GM18507 (cell line): ENCODE measurements at places on chromosomes 5 and 9.
A peak's percentile ranks its signal among the peaks of the same experiment; 100 is the strongest.

GRCh38 chr9:133880851-133881661 is 111.1 kb downstream of the VAV2 start:
- DNase-seq: no peak

GRCh38 chr9:120567874-120568273 is 12.1 kb downstream of the CDK5RAP2 start:
- DNase-seq: no peak

DNA sequence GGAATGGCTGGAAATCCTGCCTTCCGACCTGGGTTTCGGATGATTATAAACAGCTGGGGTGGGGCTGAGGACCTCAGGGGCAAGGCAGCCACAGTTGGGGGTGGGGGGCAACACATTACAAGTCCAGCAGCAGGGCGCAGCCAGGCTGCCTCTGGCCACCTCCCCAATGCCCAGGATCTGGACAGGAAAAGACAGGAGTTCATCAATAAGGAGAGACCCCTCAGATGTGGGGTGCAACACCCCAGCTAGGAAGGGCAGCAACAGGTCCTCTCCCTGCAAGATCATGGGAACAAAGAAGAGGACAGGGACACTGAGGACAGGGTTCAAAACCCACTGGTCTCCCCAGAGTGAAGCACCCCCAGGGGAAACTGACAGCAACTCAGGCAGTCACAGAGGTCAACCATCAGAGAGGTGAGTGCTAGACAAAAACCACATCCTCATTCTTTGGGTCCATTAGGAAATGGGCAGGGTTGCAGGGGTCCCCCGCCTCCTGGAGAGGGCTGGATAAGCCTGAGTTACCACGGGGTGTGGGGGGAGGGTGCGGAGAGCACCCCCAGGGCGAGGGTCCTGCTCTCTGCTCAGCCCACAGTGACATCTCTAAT is 33.5 kb downstream of the SEMA4D start:
- DNase-seq: peak; percentile 47

- no peak for DNase-seq
These were observed 35.0 kb upstream of the SLC6A3 start for GRCh38 chr5:1480217-1480616.

GRCh38 chr5:158541536-158542297 is 558.0 kb downstream of the EBF1 start:
- no peak for DNase-seq

DNA sequence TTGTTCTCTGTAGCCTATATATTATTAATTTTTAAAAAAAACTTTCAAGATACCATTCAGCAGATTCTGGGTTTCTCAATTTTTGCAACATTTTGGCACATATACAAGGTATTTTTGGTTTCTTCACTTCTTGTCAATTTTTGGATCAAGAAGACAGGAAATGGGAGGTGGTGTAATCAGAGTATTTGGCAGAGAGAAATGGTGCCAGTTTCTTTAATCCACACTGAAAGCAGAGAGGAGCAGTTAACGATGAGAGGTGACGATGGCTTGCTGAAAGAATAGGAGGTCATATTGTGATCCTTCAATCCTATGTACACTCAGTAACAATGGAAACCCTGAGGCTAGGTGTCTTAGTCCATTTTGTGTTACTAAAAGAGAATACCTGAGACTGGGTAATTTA is 16.4 kb downstream of the NNT start:
- DNase-seq: no peak

DNA sequence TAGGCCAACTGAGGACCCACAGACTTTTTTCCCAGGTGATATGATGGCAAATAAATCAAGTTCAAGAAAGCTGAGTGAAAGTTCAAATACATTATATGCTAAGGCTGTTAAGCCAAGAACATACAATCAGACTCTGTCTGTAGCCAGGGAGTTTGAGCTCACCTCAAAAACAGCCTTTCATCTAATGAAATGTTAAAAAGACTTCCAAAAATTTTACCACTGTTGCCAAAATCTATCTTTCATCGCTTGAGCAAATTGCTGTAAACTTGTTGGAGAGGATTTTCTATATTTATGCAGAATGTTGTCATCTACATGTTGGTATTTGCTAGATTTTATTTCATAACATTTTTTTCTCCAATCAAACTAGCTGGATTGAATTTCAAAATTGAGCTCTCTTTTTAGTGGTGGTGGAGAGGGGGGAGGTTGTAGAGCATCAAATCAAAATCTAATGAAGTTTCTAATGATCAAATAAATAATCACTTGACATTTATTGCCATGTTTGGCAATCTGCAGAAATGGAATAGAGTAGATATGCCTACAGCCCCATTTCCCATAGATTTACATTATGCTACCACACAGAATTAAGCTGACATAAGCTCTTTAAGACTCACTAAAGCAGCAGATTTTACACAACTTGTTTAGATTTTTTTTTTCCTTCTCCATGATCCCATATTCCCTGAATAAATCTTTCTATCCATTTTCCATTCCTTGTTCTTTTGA is 828.9 kb upstream of the ZNF608 start:
- DNase-seq: no peak

DNA sequence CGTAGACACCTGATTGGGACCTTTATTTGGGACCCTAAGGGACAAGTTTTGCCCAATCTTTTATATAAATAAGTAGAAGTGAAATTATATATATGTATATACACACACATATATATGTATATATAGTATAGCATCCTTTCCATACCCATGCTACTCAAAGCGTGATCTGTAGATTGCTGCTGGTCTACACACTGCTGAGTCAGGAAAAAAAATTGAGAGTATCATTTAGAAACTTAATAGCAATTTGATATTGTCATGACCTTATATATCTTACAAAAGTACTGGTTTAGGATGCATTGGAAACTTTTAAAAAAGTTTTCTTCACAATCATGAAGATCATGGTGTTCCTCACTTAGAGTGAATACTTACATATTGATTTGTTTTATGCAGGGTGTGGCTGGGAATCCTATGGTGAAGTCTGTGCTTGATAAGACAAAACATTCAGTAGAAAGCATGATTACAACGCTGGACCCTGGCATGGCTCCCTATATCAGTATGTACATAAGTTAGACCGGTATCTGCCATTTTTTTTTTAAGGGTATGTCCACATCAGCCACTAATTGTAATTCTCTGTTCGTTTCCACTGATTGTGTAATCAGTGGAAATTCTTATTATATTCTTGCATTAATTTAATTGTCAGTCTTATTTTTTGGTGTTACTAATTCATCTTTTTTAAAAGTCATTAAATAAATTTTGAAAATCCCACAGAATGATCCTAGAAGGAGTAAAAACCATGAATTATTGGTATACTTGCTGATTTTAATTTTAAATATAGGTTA is 12.7 kb downstream of the PRRC1 start:
- DNase-seq: no peak

- DNase-seq: no peak
These were observed 509.5 kb upstream of the PAPPA start for GRCh38 chr9:115643948-115644727.

GRCh38 chr5:51452562-51452961 is 69.3 kb downstream of the ISL1 start:
- no peak for DNase-seq

DNA sequence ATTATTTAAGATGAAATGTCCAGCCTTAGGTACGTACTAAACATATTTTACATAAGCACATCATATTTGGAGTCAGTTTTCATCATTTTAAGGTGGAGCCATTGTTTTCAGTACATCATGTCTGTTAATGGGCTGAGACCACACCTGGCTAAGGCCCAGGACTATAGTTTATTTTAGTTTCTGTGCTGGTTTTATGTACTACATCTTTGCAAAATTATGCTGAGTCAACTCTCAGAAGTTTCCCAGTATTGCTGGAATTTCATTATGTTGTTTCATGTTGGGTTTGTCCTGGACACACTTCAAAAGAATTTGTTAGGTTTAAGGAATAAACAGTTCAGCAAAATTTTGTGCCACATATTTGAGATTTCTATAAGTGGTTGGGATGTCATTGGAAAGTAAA is 171.2 kb downstream of the CCDC171 start:
- no peak for DNase-seq

GRCh38 chr5:35164860-35165542 is 65.3 kb downstream of the PRLR start:
- DNase-seq: no peak

DNA sequence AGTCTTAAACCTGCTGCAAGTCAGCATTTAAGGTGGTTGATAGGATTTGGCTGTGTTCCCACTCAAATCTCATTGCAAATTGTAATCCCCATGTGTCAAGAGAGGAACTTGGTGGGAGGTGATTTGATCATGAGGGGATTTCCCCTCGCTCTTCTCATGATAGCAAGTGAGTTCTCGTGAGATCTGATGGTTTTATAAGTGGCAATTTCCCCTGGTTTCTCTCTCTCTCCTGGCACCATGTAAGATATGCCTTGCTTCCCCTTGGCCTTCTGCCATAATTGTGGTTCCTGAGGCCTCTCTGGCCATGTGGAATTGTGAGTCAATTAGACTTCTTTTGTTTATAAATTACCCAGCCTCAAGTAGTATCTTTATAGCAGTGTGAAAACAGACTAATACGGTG is 84.3 kb upstream of the SMC2 start:
- DNase-seq: no peak

GRCh38 chr5:1100664-1101574 is 10.9 kb downstream of the SLC12A7 start:
- DNase-seq: no peak

GRCh38 chr5:16889972-16890519 is 46.0 kb downstream of the MYO10 start:
- no peak for DNase-seq

GRCh38 chr5:176458904-176459561 is 10.8 kb downstream of the FAF2 start:
- DNase-seq: no peak

- no peak for DNase-seq
These were observed 10.4 kb upstream of the RXRA start for GRCh38 chr9:134315716-134316448.

DNA sequence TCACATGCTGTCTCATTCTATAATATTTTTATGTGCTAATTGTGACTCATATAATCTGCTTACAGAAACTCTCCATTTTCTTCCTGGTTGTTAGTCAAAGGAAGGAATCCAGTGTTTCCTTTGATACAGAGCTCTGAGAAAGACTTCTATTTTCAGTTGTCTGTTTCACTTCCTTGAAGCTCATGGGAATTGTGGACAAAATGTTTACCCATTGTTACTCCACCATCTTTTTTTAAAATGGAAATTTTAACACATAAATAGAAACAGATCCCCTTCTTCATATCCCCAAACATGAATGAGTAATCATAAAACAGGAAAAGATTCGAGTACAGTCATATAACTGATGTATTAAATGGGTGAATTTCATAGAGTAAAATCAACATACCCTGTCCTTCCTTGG is 42.0 kb upstream of the KCNN2 start:
- no peak for DNase-seq

- DNase-seq: no peak
These were observed 357.8 kb upstream of the CCNG1 start for GRCh38 chr5:163079618-163080017.

DNA sequence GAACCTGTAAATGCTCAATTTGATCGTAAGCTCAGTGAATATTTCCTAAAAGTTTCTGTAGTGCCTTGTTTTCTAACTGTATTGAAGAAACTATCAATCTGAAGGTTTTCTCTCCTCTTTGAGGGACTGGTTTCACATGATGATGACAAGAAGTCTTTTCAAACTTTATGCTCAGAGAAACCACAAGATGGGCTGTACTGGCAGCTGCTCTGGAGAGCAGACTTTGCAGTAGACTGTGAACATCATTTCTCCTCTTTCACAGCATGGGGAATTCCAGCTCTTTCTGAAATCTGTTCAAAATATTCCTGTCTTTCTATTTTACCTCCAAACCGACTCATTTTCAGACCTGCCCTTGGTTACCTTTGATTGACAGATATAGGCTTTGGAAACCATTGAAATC is 194.4 kb downstream of the IZUMO3 start:
- DNase-seq: no peak

GRCh38 chr9:129626079-129626624 is at the start of gene NTMT1:
TSS of gene NTMT1 (plus strand) at chr9:129626163. CDS start at chr9:129632704, 6,541 bp downstream.
- DNase-seq: peak; percentile 85

DNA sequence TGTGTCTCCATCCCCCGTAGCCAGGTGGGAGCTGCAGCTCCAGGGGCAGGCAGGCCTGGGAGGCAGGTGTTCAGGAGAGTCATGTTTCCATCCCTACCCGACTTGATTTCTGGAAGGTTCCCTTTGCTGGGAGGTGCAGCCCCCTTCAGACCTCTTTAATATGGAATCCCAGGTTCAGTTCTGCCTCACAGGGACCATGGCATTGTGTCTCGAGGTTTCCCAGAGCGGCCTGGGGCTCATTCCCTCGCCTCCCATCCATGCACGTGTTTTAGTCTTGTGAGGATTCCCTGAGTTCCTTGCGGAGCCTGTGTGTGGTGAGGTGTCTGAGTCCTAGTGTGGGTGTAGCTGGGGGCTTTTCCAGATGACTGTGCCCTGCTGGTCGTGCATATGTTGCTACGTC is 16.5 kb upstream of the AHRR start:
- no peak for DNase-seq

DNA sequence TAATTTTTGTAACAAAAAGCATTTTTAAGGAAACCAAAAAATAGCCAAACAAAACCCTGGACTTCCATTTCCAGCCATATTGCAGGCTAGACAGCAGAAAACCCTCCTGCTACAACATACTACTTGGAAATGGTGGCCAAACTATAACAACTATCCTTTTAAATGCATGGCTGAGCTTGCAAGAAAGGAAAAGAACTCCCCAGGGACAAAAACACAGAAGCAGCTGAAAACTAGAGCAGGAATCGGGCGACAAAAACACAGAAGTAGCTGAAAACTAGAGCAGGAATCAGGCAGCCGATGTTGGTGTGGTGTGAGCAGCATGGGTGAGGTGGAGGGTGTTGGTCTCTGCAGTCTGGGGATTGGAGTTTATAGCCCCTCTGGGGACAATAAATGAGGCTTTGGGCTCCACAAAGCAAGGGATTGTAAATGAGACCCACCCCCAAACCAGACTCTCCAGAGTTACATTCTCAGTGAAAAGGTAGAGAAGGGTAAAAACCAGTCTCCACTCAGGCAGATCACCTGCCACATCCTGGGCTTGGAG is 95.2 kb downstream of the C9orf50 start:
- no peak for DNase-seq

GRCh38 chr5:72271702-72272101 is 48.3 kb downstream of the MRPS27 start:
- no peak for DNase-seq

- no peak for DNase-seq
These were observed 106.3 kb downstream of the DMXL1 start for GRCh38 chr5:119177226-119177625.

DNA sequence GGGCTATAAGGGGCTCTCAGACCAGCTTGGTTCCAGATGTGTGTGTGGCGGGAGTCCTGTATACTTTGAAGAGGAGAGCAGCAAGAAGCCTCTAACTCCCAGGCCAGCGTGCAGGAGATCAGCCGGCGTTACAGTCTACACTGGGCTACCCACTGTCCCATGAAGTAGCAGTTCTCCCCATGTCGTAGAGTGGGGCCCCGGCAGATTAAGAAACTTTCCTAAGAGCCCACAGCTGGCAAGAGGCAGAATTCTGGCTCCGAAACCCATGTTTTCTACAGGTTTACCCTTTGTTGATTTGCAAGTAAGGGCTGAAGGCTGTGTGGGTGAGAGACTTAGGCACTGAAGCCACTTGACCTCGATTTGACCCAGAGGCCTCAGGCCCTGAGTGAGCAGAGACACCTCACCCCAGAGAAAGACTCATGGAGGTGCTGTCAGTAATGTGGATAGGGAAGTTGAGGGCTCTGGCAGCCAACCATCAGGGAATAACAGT is 881 bp upstream of the B4GALT1 start:
- DNase-seq: no peak

- DNase-seq: no peak
These were observed 342.1 kb downstream of the PRR16 start for GRCh38 chr5:120806202-120806601.

- no peak for DNase-seq
These were observed 1.4 kb downstream of the PIK3R1 start for GRCh38 chr5:68217047-68217355.

- DNase-seq: no peak
These were observed 21.2 kb downstream of the ANXA1 start for GRCh38 chr9:73172901-73173215.
